ENCODE measurements at places on chromosomes 2 and 18. TPM values are rescaled to one million over a fixed set of nuclear protein-coding genes. Genes with fewer than 3 reads are reported as not detected.

Gene UGT1A6
- total RNA-seq, result not detected

Gene SEMA4C
- total RNA-seq, result 24.8 TPM

Gene C2orf92
- 10.0 TPM for total RNA-seq

Gene SERPINB5
- not detected for total RNA-seq

Gene ST6GAL2
- total RNA-seq, result 319 TPM

Gene SGPP2
- not detected for total RNA-seq

Gene SERPINB10
- not detected for total RNA-seq

Gene IL18R1
- total RNA-seq, result 0.49 TPM

Gene RGPD3
- total RNA-seq, result not detected

Gene KIF3C
- total RNA-seq, result 38.6 TPM

Gene SUMO1
- 82.1 TPM for total RNA-seq

Gene APCDD1
- 41.3 TPM for total RNA-seq

Gene AFF3
- 113 TPM for total RNA-seq

Gene REG3A
- total RNA-seq, result not detected

Gene CNRIP1
- total RNA-seq, result 25.9 TPM

Gene UCN
- 1.5 TPM for total RNA-seq

Gene TRABD2A
- 1.2 TPM for total RNA-seq

Gene DYNAP
- total RNA-seq, result not detected
